GM12864 (cell line): ENCODE measurements at places on chromosomes 2 and 18.

GRCh38 chr2:75140288-75140687, 59.0 kb downstream of the TACR1 start:
- DNase-seq, result no peak

DNA sequence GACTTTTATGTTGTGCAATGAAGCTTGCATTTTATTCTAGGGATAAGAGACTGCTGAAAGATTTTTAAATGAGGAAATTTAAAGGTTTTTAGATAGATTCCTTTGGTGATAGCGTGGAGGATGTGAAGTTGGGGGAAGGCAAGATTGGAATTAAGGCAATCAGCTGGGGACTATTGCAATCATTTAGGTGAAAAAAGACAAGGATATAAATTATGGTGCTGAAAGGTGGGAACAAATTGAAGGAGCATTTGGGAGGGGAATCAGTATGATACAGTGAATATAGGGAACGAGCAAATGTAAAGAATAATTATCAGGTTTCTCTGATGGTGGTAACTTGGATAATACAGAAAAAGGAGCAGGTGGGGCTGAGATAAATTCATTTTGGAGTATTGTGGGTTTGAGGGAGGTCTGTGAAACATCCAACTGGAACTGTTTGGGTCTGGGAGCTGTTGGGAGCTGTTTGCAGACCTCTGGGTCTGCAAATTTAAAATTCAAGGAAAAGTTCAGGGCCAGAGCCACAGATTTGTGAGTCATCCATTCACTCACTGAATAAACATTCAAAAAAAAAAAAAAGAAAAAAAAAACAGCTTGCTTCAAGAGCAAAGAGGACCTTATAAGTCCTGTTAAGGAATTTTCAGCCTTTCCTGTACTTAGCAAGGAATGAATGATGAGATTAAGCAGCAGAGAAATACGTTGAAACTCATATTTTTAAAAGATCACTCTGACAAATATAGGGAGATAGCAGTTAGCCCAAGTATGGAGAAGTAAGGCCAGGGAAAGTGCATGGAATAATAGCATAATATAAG, 257.5 kb upstream of the FN1 start:
- DNase-seq, result no peak

- no peak for DNase-seq
These were observed at the start of gene KCNK3 for GRCh38 chr2:26692279-26692896. KCNK3 (plus strand) TSS chr2:26692722; CDS start chr2:26692876, 154 bp downstream.

GRCh38 chr18:76943542-76944339, 121.4 kb downstream of the ZNF236 start:
- DNase-seq, result no peak

DNA sequence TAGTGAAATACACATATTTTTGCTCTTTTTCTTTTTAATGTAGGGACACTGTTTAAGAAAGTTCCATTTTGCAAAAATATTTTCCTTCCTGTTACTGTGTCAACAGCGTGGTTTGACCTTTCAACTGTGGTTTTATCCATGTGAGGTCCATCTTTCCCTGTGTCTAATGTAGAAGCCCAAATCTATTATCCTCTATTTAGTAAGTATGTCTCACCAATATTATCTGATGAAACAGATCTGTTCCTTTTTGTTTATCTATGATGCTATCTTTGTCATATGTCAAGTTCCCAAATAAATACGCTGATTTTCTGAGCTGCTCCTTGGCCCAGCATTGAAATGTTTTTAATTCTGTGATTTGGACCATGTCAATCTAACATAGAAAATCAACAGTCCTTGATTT, 3.5 kb upstream of the ARHGAP15 start:
- DNase-seq, result no peak

GRCh38 chr18:28409811-28410210, 232.9 kb upstream of the CDH2 start:
- no peak for DNase-seq

GRCh38 chr2:128601298-128602037, 282.8 kb upstream of the HS6ST1 start:
- no peak for DNase-seq

DNA sequence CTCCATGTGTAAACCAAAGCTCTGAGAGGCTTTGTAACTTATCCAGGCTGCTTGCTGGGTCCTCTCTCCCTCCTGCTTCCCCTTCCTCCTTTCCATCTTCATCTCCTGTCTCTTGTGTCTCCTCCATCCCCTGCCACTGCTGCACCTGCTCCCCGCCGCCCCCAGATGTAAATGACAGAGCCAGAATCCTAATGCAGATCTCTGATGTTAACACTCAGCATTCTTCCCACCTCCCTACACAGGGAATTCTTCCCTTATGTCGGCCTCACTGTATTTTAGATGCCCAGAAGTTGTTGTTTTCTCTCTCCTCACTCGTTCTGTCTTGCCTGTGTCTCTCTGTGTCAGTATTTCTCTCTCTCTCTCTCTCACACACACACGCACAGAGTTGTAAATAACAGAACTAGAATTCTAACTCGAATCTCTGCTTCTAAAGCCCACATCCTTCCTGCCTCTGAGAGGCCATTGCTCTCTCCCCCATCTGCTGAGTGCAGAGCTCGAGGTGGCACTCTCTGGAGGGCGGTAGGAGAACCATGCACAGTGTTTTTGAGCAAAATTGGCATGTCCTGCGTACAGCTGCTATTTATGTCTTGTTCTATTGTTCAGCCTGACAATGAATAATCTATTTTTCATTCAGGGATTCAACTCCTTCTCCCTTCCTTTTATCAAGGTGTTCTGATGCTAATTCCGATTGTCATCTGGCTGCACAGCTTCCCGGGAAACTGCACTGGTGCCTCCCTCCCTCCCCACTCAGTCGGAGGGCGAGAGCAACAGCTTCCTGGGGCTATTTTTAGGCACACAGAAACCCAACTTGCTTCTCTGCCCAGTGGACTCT, 219.9 kb downstream of the SH3RF3 start:
- DNase-seq, result no peak

DNA sequence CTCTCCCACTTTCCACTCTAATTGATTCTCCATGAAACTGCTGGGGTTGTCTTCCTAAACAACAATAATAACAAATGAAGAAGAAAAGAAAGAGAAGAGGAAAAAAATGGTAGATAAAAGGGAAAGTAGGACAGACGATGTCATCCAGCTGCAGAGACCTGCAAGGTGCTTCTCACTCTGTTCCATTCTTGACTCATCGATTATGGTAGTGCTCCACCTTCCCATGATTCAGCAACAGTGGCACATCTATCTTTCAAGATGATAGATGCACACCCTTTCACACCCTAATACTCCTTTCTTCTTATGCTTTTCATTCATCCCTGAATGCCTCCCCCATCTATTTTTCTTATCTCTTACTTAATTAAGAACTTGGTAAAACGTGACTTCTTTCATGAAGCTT, 610.2 kb downstream of the NR4A2 start:
- no peak for DNase-seq

DNA sequence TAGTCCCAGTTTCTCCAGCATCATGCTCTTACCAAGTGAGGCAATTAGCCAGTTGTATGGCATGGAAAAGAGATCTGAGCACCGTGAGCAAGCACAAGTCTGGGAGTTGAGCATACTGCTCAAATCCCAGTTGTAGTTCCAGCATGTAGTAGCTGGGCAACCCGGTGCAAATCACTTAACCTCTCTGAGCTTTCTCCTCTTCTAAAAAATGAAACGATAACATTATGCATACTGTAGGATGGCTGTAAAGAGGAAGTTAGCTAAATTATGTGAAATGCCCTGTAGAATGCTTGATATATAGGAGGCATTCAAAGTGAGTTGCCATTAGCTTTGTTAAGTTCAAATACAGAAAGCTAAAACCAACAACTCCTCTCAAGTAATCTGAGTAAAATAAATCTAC, 164.0 kb upstream of the ZEB2 start:
- DNase-seq, result no peak

DNA sequence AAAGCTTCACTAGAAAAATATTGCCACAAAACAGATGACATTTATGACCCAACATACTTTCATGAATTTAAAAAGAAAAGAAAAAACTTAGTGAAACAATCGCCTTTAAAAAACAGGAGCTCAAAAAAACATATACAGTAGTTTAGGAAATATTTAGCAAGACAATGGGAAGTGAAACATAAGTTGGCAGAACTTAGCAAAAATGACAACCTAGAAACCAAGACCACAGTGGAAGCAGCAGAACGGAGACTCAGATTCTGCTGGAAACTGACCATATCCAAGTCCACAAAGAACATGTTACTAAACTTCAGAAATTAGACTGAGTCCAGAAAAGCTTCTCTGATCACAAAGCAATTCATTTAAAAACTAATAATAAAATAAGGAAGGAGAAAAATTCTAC, 41.8 kb upstream of the CTAGE1 start:
- no peak for DNase-seq

- DNase-seq, result no peak
These were observed 74.7 kb downstream of the KCTD1 start for GRCh38 chr18:26473672-26474071.

- DNase-seq, result no peak
These were observed 246.9 kb downstream of the LDLRAD4 start for GRCh38 chr18:13465476-13465875.
